ENCODE measurements at places on chromosomes 12 and 14.

DNA sequence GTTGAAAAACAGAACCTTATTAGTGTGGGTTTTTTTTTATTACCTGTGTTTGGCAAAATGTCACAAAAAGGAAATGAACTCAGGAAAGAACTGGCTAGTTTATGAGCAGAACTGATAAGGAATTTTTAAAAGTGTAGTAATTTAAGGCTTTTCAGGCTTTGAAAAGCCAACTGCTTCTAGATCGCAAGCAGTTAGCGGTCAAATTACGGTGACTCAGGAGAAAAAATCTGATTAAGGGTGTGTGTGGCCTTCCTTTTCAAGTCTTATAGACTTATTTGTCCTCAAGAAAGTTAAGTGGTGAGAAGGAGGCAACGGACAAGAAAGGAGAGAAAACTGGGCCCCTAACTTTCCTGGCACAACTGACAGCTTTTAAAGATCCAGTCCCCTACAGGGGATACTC is 33.4 kb downstream of the PDZRN4 start:
- DNase-seq: no peak

GRCh38 chr12:32843528-32844095 is 53.0 kb downstream of the PKP2 start:
- DNase-seq: peak; percentile 27

DNA sequence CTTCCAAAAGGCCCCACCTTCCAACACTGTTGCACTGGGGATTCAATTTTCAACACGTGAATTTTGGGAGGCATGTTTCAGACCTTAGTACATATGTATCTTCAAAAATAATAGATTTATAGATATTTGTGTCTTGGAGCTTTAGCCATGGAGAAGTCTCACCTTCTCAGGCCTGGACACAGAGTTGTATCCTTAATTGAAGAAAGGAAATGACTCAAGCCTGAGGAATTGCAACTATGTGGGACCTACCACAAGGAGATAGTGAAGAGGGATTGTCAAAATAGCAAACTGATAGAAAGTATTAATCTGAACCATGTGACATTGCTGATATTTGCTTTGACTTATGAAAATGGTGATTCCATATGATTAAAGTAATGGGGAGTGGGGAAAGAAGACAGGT is 89.8 kb downstream of the ACSS3 start:
- DNase-seq: peak; percentile 35

GRCh38 chr12:68100241-68100640 is 59.3 kb downstream of the IFNG start:
- DNase-seq: peak; percentile 74

DNA sequence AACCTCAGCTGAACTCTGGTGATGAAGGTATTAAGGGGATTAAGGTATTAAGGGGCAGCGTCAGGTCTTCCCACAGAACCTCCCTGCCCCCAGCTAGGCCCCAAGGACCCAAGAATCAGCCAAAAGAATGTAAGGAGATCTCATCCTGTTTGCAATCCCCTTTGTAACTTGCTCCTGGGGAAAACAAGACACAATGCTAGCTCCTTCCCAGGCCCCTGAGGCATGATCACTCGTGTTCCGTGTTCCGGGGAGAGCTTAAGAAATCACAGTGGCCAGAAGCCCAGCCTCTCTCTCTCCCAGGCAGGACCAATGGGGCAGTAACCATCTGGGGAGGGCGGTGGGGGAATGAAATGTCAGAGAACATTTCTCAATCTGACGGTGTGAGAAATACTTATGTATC is 33.2 kb downstream of the PIGH start:
- peak; percentile 7 for DNase-seq

DNA sequence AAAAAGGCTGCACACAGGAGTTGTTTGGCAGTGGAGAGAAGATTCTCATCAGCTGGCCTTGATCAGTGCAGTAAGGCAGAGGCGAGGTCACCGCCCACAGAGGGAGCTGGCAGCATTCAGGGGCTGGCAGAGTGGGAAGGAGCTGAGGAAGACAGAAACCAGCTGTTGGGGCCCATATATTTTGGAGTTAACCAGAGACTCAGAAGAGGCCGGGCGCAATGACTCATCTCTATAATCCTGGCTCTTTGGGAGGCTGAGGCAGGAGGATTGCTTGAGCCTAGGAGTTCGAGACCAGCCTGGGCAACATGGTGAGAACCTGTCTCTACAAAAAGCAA is 17.7 kb downstream of the SMCO2 start:
- DNase-seq: peak; percentile 72

- DNase-seq: peak; percentile 69
These were observed 33.7 kb upstream of the GLIPR1 start for GRCh38 chr12:75446857-75447256.

DNA sequence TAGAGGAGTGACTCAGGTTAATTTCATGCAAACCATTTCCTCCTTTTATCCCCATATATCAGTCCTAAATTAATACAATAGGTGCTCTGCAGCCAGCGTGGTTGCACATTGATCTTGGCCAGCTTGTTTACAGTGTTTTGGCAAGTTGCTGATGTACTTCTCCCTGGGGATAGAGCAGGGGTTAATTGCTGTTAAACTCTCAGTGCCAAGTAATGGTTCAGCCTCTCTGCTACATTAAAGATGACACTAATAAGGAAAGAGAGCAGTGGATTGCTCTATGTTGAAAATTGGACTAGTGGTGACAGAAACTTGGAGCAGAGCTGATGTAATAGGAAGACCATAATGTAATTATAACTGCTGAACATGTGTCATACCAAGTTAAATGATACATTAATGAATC is 717.5 kb downstream of the RERGL start:
- DNase-seq: no peak

- no peak for DNase-seq
These were observed 66.6 kb downstream of the DAAM1 start for GRCh38 chr14:59254911-59255545.

DNA sequence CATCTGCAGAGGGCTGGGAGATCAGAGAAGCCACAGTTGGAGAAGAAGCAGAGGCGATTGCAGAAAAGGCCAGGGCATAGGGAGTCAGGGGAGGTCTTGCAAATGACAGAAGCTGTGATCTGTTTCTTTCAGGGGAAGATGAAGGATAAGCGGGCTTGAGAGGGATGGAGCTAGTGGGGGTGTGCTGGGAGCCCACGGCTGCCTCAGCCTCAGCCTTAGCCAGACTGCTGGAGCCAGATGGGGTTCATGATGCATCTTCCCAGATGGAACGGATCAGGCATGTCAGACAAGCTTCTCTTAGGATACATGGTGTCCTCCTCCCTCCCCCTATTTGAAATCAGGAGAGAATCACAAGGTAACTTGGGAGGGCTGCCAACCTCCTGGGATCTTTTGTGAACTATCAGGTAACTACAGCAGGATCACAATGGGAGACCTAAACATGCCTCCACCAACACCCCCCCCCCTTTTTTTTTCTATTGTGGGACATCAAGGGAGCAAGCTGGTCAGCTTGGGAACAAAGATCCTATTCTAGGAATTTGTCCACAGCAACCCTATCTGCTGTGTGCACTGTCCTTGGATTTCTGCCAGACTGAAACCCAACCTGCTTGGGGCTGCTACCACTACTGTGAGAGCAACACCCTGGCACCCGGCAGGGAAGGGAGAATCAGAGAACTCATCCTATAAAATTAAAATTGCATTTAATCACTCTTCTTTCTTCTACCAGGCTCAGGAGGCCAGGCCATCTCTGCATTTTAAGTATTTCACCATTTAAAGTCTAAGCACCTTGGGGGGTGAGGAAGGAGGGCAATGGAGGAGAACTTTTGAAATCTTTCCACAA is 10.7 kb upstream of the ATP2A2 start:
- DNase-seq: peak; percentile 87

- DNase-seq: no peak
These were observed 183.9 kb downstream of the APAF1 start for GRCh38 chr12:98828802-98829600.

DNA sequence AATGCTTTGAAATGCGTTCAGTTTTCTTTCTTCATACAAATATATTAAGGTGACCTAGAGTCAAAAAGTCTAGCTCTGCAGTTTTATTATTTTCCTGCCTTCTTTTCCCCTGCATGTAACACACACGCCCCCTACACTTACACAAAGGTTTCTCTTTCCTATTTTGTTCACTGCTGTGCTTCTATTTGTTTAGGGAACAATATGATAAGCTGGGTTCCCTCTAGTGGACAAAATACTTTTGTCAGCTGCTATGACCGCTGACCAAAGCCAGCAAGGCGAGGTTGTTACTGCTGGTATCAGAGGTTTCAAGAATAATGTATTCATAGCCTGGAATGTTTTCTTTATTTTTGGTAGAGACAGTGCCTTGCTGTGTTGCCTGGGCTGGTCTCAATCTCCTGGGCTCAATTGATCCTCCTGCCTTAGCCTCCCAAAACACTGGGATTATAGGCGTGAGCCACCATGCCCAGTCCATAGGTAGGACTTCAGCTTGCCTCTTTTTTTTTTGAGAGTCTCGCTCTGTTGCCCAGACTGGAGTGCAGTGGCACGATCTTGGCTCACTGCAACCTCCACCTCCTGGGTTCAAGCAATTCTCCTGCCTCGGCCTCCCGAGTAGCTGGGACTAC is 33.4 kb downstream of the FNTB start:
- peak; percentile 83 for DNase-seq

DNA sequence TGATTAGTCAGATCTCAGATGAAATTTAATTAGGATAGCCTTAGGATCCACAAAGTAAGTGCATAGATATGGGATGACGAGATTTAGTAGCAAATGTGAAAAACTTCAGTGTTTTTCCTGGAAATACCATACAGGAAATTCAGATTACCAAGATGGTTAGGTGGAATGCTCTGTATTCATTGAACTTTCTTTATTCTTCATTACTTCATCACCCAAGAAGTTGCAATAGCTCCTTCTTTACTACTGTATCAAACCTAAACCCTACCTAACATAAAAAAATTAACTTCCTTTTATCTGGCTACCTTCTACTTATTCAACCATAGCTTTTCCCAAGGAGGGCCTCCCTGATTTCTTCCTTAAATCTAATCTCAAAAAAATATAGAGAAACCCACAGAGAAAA is 100.4 kb downstream of the TTC6 start:
- DNase-seq: no peak

DNA sequence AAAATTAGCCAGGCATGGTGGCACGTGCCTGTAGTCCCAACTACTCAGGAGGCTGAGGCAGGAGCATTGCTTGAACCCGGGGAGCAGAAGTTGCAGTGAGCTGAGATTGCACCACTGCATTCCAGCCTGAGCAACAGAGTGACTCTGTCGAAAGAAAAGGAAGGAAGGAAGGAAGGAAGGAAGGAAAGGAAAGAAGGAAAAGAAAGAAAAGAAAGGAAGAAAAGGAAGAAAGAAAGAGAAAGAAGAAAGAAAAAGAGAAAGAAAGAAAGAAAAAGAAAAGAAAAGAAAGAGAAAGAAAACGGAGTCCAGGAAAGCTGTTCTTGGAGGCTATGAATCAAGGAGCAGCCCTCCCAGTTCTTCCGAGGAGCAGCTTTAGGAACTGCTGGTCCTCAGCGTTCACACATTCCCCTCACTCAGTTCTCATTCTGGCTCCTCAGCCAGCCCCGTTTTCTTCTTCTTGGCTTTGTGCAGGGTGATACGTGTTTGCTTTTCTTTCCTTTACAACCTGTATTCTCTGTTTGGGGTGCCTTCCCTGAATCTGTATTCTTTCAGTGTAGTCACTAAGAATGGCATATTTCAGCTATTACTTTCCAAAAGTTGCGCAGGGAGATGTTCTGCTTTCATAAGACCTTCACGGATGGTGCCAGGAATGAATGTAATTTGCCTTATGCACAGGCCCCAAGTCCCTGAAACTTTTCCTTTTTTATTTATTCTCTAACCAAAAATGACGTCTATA is 12.2 kb downstream of the FBXL14 start:
- DNase-seq: no peak

DNA sequence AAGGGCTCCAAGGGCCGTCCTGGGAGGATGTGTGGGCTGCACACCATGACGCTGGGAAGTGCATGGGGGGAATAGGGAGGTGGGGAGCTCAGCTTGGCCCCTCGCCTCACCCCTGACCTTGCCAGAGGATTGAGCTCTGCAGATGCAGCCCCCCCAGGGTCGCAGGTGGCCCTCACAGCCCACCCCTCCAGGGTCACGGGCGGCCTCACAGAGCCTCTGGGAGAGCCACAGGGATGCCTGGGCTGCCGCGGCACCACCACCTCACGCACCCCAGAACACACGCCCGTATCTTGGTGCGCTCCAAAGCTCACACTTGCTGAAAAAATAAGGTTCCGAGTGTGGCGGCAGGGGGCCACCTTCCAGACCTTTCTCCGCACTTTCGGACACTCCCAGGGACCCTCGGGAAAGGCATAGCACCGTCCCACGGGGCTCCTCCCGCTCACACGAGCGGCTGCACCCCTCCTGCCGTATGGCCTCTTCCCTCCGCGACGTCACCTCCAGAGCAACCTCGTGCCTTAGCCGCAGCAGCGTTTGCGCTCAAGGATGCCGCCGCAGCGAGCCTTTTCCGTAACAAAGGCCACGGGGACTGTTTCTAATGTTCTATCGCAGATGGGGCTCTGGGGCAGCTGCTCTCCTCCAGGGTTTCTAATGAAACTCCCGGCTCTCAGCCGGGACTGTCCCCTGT is 9.9 kb upstream of the FBRSL1 start:
- DNase-seq: no peak

GRCh38 chr12:81500788-81501187 is 258.4 kb downstream of the PPFIA2 start:
- DNase-seq: no peak

GRCh38 chr14:46036099-46036498 is 615.5 kb downstream of the RPL10L start:
- DNase-seq: no peak

DNA sequence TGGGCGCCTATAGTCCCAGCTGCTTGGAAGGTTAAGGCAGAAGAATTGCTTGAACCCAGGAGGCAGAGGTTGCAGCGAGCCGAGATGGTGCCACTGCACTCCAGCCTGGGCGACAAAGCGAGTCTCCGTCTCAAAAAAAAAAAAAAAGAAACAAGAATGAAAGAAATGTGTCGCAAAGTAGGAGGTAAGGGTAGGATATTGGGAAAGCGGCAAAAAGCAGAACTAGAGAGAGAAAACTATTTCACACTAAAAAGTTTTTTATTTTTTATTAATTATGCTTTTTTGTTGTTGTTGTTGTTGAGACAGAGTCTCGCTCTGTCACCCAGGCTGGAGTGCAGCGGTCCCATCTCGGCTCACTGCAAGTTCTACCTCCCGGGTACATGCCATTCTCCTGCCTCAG is 17.7 kb downstream of the SBNO1 start:
- no peak for DNase-seq

- DNase-seq: peak; percentile 44
These were observed 39.1 kb downstream of the FRS2 start for GRCh38 chr12:69509308-69509736.

GRCh38 chr12:124025661-124026060 is 52.6 kb downstream of the ZNF664 start:
- DNase-seq: no peak

DNA sequence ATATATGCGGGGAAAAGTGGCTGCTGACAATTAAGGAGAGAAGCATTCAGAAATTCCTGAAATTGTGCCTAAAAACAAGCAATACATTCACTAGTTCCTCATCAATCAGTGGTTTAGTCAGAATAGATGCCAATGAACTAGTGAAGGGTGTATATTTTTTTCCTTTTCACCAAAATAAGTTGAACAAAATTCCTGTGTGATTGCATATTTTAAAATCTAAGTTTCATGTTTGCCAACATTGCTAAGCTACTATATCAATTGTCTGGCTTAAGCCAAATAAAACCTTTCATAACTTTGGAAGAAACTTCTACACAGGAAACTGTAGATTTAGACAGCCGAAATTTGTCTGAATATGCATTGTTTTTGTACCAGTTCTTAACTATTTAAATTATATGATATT is 8.7 kb downstream of the PRKD1 start:
- no peak for DNase-seq

- peak; percentile 84 for DNase-seq
These were observed 54.9 kb downstream of the VWF start for GRCh38 chr12:6069437-6070093.
